Vagina (tissue), 2 donors: ENCODE measurements at places on chromosomes 7 and 10. TPM values are rescaled to one million over a fixed set of nuclear protein-coding genes. Genes with fewer than 3 reads are reported as not detected.

The IL6 gene
- 12.0 TPM for total RNA-seq

The C7orf57 gene
- not detected for total RNA-seq

The ADRA2A gene
- 14.2 TPM for total RNA-seq

DNA sequence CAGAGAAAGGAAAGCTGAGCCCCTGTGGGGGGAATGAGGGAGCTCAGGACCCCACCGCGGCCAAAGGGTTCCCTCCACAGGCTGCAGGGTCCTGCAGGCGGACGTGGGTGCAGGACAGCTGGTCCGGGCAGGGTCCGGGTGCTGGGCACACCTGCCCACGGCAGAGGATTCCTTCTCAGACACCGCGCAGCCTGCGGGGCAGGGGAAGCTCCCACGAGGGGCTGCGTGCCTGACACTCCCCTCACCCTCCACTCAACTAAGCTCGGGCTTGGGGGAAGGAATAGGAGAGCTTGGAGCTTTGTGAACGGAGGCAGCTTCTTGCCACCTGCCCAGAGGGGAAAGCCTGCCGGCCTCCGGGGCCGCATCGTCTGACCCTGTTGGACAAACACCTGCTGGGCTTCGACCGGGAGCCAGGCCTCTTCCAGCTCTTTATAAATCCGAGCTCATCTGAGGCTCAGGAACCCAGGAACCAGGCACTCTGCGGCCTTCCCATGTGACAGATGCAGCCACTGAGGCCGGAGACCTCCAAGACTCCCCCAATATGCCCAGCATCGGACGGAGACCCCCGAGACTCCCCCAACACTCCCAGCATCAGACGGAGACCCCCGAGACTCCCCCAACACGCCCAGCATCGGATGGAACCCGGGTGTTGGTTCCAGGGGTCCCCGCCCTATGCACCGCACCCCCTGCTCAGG lies 97.3 kb downstream of the PDGFA start:
- no peak overlapping the region for H3K27ac ChIP-seq
- H3K4me1 ChIP-seq = peaks cover 16% of the 10 kb centered on the region
- H3K36me3 ChIP-seq = no peaks in the 10 kb centered on the region
- H3K27me3 ChIP-seq = no peaks in the 10 kb centered on the region

GRCh38 chr10:60853107-60853506 lies 74.8 kb downstream of the CDK1 start:
- DNase-seq = no peak
- no peaks in the 10 kb centered on the region for H3K36me3 ChIP-seq
- no peaks in the 10 kb centered on the region for H3K27me3 ChIP-seq
- no peak overlapping the region for H3K27ac ChIP-seq
- H3K4me1 ChIP-seq = peaks cover 10% of the 10 kb centered on the region

DNA sequence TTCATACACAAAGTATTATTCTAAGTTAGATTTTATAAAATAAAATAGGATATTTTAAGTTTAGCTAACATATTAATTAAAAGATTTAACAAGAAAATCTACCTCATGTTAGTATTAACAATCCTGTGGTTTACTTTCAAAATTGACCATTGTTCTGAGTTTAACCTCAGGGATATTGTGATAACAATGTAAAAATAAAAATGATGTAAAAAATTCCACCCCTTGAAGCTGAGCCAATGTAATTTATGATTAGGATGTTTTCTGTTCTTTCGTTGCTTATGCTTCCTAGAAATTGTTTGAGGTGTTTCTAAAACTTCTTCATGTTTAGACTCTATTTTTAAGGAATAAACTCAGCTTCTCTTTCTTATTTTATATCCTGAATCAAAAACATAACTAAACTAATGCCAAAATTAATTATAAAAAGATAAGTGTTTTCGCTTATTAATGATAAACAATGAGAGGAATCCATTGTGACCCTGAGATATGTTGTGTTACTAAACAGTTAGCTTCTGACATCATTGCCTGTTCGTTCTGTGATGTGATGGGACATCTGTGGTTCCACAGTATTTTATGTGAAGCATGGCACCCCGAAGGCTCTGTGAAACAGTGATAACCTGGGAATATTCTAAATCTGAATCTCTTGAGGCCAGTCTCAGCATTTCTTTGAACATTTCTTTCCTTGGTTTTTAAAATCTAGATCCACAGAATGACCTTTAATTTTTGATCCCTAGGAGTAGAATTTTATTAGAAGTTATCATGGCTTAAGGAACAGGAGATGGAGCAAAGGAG lies 340.8 kb downstream of the ARL4A start:
- DNase-seq = no peak
- H3K36me3 ChIP-seq = no peaks in the 10 kb centered on the region
- H3K4me1 ChIP-seq = no peaks in the 10 kb centered on the region
- H3K4me3 ChIP-seq = no peak overlapping the region

DNA sequence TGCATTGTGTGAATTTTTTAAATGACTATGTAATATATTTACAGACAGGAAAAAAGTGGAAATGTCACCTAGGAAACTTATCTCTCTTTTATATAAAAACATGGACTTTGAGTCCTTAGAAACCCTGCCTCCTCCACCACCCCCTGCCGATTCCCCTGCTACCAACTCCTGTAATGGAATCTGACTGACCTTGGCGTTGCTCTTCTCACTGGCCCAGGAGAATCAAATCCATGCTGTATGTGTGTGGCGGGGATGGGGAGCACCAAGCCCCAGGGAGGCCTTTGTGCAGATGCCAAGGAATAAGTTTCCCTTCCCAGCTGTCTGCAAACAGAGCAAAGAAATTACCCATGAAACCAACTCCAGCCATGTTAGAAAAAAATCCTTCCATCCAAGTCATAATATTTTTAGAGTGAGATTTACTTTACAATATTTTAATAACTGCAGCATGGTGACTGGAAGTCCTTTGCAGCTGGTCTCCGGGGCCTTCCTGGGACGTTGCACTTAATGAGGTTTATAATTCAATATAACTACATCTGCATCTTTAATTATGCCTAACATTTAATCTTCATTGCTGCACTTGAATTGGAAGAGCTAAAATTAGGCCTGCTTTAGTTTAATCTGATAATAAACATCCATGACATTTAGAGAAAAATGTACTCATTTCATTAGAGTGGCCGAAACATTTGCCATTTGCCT lies 111.4 kb upstream of the CACUL1 start:
- no peak for DNase-seq
- H3K27ac ChIP-seq = no peak overlapping the region
- no peak overlapping the region for H3K4me3 ChIP-seq
- no peaks in the 10 kb centered on the region for H3K27me3 ChIP-seq

DNA sequence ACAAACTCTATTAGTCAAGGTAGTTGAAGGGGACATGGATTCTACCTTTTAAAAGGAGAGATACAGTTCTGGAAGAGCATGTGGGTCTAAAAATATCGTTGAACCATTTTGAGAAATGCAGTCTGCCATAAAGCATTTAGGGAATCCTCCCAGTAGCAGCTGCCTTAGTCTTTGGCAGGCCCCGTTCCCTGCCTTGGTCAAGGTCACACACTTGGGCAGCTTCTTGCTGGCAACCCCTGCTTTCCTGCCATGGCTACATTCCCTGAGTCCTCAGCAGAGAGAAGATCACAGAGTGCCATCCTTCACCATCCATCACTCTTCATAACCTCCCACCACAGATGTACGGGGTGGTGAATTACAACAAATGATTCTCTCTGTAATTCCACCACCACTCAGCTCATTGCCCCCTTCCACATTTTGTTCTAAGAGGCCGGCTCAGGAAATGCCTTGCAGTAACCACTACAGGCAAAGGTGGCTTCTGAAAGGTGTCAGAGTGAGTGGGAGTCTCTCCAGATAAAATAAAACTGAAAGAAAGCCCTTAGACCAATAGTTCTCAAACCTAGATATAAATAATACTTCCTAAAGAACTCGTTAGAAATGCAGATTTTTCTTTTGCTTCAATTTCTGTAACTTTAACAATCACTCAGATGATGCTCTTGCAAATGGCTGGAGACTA lies 121.4 kb upstream of the STK17A start:
- no peaks in the 10 kb centered on the region for H3K36me3 ChIP-seq
- no peak overlapping the region for H3K4me3 ChIP-seq
- no peaks in the 10 kb centered on the region for H3K27me3 ChIP-seq
- H3K27ac ChIP-seq = no peak overlapping the region
- no peak for DNase-seq
